ENCODE measurements at places on chromosomes 16 and 17.
A peak's percentile ranks its signal among the peaks of the same experiment; 100 is the strongest.

DNA sequence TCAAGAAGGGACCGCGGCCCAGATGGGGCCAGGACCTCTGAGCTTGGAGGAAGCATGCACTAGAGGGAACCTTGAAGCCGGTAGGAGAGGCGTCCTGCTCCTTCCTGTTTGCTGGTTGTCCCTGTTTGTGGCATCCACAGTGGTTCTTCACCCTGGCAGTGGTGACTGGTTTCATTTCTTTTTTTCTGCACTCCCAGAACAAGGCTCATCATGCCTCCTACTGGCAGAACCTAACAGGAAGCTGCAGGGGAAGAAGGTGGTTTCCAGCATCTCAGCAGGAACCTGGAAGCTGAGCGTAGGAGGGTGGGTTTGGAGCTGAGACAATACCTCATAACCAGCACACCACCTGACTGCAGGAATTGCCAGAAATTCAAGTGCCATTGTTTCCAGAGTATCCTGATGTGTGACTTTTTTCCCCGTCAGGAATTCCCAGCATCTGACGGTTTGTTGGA lies 5.8 kb downstream of the TMEM231 start:
- DNase-seq, result peak; percentile 19

DNA sequence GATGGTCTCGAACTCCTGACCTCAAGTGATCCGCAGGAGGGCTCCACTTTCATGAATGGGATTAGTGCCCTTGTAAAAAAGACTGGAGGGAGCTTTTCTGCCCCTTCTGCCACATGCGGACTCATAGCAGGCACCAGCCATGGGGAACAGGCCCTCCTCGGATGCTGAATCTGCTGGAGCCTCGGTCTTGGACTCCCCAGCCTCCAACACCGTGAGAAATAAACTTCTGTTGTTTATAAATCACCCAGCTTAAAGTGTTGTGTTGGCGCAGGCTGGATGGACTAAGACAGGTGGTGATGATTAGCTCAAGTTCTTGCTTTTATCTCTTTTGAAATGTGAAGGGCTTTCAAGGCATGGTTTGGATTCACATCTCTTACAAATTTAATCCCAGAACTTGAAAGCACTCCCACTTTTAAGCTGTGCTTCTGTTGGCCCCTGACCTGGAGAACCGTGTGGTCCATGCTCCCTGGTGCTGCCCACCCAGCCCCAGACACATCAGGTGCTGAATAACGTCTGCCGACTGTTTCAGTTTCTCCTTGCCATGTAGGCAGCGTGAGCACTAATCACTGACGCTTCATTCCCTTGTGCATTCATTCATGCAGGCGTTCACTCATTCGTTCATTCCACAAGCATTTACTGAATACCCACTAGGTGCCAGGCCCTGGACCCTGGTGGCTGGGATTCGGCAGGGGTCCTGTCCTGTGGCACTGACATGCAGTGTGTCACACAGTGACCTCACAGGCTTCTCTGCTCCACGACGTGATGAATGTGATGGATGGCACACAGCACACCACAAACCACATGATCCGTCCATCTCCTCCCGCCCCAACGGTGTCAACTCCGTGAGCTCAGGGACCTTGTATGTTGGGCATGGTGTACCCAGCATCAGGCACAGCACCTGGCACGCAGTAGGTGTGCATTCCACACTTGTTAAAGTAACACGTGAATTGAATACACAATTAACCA lies 8.9 kb downstream of the CIBAR2 start:
- DNase-seq, result no peak

GRCh38 chr16:77450790-77451487 lies 16.1 kb upstream of the ADAMTS18 start:
- DNase-seq, result no peak

GRCh38 chr16:23567602-23568001 lies 10.1 kb downstream of the UBFD1 start:
- DNase-seq, result no peak

- DNase-seq, result no peak
These were observed 239.9 kb upstream of the DYNLRB2 start for GRCh38 chr16:80300876-80301275.

GRCh38 chr17:79802736-79803420 lies 6.0 kb upstream of the CBX8 start:
- peak; percentile 26 for DNase-seq

GRCh38 chr17:78232859-78233173 lies 1.4 kb downstream of the TMEM235 start:
- no peak for DNase-seq

- DNase-seq, result peak; percentile 62
These were observed 32.8 kb downstream of the MYO15A start for GRCh38 chr17:18141210-18141803.

DNA sequence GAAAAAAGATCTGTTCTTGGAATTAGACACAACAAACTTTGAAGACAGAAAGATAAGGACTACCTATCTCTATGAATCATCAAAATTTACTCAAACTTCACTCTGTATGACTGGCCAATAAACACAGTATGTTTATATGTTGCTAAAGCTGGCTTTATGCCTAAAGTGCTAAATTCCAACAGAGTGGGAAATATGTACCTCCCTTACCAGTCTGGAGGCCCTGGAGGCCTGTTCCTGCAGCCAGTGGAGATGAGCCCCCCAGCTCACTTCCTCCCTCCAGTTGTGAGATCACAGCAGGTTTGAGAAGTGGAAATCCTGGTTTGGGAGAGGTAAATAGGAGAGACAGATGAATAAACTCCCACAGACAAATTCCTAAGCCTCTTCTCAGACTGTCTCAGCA lies 9.0 kb downstream of the ZNF23 start:
- no peak for DNase-seq

DNA sequence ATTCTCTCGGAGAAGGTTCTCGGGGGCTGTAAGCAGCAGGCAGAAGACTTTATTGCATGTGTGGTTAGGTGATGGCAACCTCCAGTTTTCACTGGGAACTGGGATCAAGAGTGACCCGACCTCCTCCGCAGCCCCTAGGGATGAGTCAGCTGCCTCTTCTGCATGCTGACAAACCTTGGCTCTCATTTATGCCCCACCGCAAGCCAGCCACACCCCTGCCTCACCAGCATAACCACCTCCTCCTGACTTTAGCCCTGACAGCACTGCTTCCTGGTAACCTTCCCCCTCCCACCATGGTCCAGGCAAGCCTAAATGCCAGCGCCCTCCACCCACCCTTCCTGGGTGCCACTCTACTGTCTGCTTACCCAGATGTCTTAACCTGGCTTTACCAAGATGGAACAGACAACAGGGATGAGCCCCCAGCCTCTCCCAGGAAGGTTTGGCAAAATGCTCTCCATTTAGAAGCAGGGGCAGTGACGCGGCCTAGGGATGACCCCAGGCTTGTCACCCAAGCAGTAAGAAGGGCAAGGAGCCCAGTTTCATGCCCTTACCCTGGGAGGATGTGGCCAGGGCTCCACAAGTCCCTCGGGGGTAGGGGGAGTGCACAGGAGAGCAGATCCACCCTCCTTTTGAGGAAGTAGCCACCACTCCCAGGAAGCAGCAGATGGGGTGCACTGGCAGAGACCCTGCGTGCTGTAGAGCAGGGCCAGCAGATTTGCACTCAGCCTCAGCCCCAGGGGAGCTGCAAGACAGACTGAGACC lies 73.5 kb downstream of the GOSR1 start:
- no peak for DNase-seq

DNA sequence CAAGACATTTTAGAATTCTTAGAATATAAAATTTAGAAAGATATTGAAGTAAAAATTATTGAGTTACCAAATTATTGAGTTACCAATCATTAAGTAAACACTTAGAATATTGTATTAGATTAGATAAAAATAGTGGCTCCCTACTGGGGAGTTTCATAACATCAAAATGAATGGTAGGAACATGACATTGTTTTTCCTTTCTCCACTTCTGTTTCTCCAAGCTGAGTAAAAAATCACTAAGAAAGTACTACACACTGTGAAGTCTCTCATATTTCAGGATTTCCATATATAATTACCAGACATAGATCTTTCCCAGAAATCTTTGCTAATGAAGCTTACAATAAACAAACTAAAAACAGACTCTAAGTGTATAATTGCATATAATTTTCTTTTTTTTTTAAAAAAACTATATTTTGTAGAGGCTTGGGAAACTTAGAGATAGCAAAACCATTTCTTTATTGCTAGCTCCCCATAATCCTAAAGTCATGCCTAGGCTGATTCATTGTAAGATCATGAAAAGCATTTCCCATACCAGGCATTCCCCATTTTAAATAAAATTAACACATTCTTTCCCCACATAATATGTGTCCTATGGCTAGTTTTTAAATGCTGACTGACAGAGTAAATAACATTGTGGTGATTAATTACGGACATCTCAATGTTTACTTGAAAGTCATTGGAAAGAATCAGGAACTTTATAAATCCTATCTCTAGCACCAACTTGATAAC lies 1408.7 kb upstream of the GOT2 start:
- DNase-seq, result no peak
